ENCODE measurements at places on chromosomes 1 and 21.

- DNase-seq: no peak
These were observed 8.2 kb downstream of the AMPD2 start for GRCh38 chr1:109627692-109628399.

DNA sequence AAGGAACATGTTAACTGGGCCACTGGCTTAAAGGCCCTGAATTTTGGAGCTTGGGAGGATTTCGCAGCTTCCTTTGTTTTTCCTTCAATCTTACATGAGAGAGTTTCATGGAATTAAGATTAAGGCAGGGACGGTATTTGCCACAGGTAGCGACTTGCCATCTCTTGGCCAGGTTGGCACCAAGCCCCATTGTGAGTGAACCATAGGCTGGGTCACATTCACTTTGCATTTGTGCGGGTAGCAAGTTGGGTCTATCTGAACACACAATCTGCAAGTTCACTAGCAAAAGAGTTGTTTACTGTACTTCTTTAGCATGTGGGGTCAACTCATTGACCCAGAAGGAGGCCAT is 106.2 kb upstream of the ATP1A1 start:
- no peak for DNase-seq

- DNase-seq: no peak
These were observed 825.9 kb downstream of the PLA2G4A start for GRCh38 chr1:187654635-187655034.

- no peak for DNase-seq
These were observed 35.3 kb upstream of the BCAR3 start for GRCh38 chr1:93716941-93717368.

GRCh38 chr1:119978018-119978505 is 81.7 kb upstream of the ADAM30 start:
- no peak for DNase-seq

DNA sequence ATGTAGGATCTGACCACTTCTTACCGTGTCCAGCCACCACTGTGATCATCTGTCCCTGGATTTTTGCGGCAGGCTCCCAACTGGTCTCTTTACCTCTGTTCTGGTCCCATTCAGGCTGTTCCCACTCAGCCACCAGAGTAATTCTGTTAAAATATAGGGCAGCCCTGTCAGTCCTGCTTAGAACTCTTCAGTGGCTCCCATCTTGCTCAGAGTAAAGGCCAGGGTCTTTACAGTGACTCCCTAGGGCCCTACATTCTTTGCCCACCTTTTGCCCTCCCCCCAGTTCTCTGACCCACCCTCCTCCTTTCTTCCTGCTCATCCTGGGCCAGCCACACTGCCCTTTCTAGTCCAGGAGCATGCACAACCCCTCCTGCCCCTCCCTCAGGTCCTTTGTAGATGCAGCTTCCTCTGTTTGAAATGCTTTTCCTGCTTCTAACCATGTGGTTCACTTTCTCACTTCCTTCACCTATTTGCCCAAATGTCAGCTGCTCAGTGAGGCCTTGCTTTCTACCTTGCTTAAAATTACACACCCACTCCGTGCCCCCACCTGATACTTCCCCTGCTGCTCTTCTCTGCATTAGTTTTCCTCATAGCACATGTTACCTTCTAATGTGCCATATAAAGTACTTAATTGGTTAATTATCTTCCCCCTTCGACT is 7.8 kb downstream of the UBIAD1 start:
- no peak for DNase-seq

- no peak for DNase-seq
These were observed 12.1 kb downstream of the THRAP3 start for GRCh38 chr1:36236302-36236701.

Measured in GOT3 (cell line).